HAP-1 (cell line): ENCODE measurements at places on chromosomes 12 and 14.

GRCh38 chr12:49400304-49400703 is 33.0 kb downstream of the SPATS2 start:
- DNase-seq, result no peak

DNA sequence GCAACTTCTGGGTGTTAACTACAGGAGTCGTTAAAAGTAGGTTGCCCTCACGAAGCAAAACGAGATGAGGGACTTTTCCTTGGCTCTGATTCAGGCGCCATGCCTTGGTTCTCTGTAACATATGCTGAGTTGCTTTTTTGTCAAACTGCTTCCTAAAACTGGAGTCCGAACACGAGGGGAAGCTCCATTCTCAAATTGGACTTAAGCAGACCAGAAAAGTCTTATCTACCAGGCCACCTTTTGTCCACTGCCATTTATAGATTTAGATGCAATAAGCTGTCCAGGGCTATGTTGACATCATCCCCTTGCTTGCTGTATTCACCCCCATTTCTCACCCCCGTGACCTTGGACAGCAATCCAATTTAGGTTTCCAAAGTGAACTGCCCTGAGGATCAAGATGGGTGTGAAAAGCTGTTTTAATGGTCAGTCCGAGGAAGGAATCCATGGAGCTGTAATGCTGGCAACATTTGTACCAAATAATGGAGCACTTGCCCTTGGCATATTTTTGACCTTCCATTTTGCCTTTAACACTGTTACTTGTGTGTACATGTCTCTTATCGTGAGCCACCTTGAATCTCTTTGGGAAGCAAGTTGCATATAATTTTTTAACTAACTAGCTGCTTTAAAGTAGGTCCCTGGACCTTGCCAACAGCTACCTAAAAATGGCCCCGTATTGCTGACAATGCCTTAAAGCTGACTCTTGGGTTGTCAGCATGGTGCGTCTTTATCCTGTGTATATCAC is 298.1 kb downstream of the EGLN3 start:
- no peak for DNase-seq

DNA sequence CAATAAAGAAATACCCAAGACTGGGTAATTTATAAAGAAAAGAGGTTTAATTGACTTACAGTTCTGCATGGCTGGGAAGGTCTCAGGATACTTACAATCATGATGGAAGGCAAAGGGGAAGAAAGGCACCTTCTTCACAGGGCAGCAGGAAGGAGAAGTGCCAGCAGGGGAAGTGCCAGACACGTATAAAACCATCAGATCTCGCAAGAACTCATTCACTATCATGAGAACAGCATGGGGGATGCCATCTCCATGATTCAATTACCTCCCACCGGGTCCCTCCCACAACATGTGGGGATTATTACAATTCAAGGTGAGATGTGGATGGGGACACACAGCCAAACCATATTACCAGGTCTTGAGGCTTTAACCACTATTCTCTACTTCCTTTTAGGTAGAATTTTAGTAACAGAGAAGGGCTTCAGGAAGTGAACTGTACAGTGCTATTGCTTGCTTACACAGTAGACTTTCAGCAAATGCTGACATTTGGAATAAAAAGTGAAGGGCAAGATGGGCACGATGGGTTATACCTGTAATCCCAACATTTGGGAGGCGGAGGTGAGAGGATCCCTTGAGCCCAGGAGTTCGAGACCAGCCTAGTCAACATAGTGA is 40.8 kb upstream of the OR4E1 start:
- DNase-seq, result no peak

DNA sequence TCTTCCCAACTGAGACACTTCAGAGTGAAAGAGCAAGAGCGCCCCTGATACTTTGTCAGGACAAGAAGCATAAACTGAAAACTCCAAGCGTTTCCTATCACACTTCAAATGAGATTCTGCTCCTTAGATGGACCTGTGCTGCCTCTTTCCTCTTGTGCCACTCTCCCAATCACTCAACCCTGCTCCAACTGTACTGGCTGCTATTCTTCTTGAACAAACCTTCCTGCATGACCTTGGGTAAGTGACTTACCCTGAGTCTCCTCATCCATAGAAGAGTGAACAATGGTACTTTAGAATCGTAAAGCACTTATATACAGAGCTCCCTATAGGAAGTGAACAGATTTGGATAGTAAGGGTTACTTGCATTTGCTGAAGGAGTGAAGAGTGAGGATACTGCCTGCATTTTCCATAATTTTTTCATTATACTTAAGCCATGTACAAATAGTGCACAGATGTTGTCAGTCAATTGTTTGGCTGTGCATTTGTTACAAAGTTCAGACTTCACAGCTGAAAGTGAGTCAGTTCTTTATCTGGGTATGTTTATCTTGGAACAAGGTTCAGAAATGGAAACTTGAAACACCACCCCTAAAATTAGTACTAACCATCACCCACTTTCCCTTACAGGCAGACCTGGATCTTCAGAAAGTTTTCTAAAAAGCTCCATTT is 10.8 kb downstream of the MTERF2 start:
- no peak for DNase-seq

GRCh38 chr14:73726025-73726961 is 12.1 kb upstream of the PNMA1 start:
- peak; percentile 4 for DNase-seq

GRCh38 chr12:114860969-114861368 is 177.0 kb upstream of the TBX3 start:
- DNase-seq, result no peak

DNA sequence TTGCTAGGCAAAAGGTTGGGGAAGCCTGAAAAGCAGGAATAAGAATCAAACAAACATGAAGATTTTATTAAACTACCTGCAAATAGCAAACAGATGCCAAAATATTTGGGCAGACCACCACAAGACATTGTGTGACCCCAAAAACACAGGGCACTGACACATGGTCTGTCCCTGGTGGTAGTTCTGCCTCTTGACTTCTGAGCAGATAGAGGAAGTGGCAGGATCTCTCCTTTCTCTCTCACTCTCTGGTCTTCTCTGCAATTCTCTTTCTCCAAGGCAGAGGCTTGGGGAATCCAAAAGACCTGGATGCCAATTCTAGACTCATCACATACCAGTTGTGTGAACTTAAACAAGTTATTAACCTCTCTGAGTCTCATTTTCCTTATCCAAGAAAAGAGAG is 4.3 kb upstream of the PTGDR start:
- DNase-seq, result no peak

GRCh38 chr12:16881986-16882570 is 276.1 kb upstream of the LMO3 start:
- no peak for DNase-seq

DNA sequence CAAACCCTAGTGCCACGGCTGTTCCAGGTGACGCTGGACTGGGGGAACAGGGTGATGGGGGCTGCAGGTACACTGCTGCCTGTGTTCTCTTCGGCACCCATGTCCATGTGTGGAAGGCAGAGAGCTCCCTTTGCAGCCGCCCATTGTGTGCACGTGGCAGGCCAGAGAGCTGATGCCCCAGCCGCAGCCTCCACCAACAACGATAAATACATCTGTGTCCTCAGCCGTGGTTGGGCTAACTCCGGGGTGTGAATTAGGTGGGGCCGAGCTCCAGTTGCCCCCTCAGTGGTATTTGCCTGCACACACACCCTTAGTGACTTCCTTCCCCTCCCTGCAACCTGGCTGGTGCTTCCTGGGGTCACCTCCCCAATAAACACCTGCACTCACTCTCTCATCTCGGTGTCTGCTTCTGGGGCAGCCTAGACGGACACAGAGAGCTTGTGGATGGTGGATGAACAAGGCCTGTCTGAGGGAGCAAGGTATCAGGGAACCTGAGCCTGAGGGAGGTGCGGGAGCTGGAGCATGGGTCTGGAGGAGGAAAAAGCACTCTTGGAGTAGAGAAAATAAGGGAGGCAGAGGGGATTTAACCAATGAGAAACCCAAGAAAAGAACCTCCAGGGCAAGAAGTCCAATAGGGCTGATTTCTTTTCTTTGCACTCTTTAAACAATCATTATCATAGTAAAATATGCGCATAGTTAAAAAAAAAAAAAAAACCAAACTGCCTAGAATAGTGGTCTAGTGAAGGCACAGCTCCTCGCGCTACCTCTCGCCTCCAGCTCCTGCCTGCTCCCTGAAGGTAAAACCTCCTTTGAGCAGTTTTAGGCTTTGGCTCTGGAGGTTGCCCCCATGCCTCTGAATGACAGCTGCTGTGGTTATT is 112.6 kb downstream of the ZNF664 start:
- peak; percentile 21 for DNase-seq

DNA sequence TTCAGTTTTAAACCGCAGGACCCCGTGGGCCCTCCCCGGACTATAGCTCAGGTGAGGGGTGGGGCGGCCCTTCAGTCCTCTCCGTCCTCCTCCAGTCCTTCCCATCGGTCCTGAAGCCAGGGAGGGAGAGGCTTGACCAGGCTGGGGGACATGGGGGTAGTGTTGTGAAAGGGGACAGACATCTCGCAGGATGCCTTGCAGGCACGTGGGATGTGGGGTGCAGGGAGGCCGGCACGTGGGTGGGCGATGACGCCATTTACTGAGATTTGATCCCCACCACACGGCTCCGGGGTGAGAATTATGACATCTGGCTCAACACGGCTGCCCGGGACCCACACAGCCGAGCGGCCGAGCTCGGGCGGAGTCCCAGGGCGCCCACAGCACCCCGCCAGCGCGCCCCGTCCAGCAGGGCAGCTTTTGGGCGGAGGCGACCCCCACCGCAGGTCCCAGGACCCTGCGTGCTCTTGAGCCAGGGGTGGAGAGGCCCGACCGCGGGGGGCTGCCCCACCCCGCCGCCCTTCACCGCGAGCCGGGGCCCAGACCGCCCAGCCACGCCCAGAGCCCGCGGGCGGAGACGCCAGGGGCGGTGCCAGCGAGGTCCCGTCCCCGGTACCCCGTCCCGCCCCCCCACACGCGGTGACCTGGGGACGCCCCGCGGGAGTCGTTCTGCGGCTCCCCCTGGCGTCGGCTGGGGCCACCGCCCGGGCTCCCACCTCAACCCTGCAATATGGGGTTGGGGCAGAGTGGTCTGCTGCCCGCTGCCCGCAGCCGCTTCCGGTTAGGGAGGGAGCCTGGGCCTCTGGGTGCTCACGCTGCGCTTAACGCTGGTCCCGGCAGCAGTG is 3.3 kb upstream of the EXOC3L4 start:
- peak; percentile 56 for DNase-seq

- no peak for DNase-seq
Measured at GRCh38 chr12:116339062-116339461, 61.6 kb upstream of the MED13L start.
